Stimulated activated CD8-positive, alpha-beta memory T cell treated with anti-CD3 and anti-CD28 coated beads, Interleukin-4, amount 100 ng/mL, for 1 hour (primary cell): ENCODE measurements at places on chromosomes 1 and 21.

- no peak for DNase-seq
These were observed 773 bp downstream of the IFNGR2 start for GRCh38 chr21:33403786-33404585.

GRCh38 chr1:192167911-192168700, 9.8 kb downstream of the RGS18 start:
- DNase-seq: no peak

DNA sequence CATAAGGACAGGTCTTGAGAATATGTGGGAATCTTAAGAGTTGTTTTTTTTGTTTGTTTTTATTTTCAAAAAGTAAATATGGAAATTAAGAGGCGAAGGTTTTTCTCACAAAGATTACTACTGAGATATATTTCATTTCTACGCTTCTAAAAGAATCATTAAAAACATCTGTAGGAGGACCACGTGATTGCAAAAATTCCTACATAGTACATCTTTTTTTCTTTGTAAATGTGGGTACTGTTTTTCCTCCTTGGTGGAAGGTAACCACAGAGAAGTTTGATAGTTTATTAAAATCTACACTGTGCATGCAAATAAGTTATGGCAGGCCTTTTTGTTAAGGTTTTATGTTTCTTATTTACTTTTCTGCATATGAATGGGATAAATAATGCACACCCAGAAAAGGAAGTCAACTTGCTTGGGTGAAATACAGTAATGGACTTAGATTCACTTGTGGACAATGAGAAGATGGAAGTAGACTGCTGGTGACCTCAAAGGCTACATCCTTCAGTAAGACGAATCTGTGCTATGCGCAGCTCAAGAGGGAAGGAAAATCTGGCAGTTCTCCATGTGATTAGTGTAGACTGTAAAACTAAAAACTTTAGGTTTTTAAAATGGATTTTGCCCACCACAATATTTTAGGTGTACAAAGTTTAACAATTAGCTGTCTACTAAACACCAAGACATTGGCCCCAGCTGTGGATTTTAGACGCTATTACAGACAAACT, 2.0 kb downstream of the AK5 start:
- no peak for DNase-seq

DNA sequence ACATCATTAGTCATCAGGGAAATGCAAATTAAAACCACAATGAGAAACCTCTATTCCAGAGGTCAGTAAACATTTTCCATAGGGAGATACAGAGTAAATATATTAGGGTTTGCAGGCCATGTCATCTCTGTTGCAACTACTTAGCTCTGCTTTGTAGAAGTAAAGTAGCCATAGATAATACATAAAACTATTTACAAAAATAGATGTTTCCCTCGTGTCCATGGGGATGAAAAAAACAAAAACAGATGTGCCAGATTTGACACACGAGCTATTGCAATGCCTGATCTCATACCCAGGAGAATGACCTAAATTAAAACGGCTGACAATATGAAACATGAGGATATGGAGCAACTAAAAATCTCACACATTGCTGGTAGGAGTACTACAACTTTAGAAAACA, 17.3 kb downstream of the LTN1 start:
- no peak for DNase-seq

- no peak for DNase-seq
These were observed 157.1 kb upstream of the HMGB4 start for GRCh38 chr1:33706634-33707255.
